ENCODE measurements at places on chromosomes 6 and 20.

DNA sequence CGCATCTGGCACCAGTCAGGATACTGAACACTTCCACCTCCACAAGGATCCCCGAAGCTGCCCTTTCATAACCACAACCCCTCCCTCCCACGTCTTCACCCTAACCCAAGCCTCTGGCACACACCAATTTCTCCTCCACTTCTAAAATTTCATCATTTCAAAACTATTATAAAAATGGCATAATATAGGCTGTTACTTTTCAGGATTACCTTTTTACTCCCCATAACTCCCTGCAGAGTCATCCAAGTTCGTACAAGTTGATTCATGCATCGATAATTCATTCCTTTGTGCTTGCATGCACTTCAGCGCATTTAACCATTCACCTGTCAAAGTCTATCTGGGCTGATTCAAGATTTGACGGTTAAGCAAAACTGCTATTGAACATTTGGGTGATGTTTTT, 30.6 kb upstream of the LY86 start:
- no peak for DNase-seq

- DNase-seq, result no peak
These were observed 1.4 kb upstream of the MANBAL start for GRCh38 chr20:37288091-37288490.

DNA sequence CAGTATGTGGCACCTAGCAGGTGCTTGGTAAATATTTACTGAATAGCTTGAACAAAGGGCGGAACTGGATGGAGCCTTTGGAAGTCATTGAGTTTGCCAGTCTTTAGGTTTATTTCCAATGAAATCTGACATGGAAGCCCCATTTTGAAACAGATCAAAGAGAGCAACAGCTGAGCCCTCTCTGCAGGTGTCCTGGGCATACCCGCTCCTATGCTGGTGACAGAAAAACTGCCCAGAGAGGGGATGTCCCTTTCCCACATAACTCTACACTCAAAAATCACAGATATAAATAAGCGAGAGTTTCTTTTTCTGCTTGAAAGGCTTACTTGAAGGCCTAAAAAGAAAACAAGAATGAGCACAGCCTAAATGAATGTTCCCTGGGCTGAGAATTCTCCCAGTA, 53.0 kb upstream of the RALY start:
- no peak for DNase-seq

DNA sequence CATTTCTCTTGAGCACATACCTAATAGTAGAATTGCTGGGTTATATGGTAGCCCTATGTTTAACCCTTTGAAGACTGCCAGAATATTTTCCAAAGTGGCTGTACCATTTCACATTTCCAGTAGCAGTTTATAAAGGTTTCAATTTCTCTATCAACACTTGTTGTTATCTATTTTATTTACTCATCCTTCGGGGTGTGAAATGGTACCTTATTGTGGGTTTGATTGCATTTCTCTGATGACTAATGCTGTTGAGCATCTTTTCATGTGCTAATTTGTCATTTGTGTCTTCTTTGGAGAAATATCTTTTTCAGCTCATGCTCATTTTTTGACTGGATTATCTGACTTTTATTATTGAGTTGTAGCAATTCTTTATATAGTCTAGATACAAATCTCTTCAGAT, 5.4 kb downstream of the ENPP4 start:
- DNase-seq, result no peak

DNA sequence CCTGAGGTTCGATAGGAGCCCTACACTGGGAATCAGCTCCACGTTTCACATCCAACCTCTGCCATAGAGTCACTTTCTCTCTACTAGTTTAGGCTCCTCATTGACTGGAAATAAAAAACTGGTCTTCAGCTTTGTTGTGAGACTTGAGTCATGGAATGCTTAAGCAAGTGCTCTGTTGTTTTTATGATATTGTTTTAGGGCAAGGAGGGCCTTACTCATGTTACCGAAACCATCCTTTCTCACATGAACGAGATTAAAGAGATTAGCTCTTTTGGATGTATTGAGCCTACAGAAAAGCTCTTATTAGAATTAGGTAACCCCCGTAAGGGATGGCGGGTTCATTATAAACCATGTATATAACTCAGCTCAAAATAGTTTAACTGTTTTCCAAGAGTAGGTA, 6.9 kb upstream of the MOCS1 start:
- DNase-seq, result no peak
